Stimulated activated CD8-positive, alpha-beta memory T cell treated with anti-CD3 and anti-CD28 coated beads, Interleukin-4, amount 100 ng/mL, for 4 hours (primary cell): ENCODE measurements at places on chromosomes 1 and 21.

DNA sequence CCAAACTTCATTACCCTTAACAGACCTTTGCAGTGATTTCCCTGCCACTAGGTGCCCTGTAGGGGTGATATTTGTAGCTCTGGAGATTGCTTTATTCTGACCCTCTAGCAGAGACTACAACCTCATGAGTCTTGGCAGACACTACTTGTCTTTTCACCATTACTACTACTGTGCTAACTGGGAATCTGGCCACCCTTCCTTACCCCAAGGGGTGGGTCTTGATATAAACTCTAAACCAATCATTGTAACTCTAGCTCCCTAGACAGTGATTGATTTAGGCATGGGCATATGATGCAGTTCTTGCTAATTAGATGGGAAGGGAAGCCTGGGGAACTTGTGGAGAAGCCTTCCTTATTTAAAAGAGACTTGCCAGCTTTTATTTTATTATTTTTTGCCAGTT, 3.9 kb downstream of the KPNA6 start:
- DNase-seq, result no peak

DNA sequence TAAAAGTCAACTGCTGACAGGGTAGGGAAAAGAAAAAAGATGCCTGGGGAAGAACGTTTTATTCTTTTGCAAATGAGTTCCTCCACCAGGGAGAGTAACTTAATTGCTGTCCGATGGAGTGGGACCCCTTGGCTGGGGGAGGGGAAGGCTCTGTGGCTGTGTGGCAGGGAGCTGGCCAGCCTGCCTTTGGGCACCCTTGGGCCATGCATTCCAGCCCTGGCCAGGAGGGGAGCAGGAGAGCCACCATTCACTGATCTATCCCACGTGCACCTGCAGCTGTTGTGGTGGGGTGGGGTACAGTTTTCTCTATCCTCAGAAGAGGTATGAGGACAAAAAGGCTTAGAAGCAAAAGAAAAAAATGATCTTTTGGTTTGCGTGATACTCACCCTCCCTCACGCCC, 116.9 kb downstream of the KCNK1 start:
- no peak for DNase-seq

DNA sequence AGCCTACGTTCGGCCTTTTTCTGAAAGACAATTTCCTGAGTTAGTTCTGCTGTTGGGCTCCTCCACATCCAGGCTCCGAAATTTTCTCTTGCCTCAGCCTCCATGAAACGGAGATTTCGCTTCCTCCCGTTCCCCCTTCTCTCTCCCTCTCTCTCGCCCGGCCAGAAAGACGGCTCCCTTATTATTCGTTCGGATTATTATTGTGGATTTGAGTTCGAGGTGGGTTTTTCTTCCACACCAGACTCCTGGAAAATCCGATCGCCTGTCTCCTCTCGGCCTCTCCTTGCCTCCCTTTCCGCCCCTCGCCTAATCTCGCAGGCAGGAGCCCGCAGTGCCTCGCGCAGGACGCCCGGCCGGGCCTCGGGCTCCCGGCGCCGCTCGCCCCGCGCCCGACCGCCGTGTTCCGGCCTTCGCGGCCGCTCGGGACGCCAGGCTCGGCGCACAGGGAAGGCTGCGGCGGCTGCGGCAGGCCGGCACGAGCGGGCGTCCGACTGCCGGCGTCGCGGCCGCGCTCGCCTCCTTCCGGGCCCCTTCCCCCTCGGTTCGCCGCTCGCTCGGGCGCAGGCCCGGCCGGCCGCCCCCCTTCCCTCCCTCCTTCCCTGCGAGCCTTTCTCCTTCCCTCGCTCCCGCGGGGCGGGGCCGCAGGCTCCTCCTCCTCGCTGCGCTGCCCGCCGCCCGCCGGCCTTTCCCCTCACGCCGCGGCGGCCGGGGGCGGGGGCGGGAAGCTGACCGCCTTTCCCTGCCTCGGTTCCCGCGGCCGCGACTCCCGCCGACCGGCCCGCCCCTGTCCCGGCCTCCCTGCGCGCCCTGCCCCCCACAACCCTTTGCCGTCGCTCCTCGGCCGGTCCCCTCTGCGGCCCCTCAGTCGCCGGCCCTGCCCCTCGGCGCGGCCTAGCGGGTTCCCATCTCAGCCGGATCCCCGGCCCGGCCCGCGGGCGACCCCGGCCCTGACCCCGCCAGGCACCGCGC, at the start of gene ARHGEF11:
Gene ARHGEF11, minus strand, starts transcription at position 493 of the 969 bp plus-strand sequence. CDS start 1,412 bp downstream, outside the sequence.
- DNase-seq, result no peak

- DNase-seq, result no peak
Observed at GRCh38 chr1:157732755-157733154, 32.2 kb upstream of the FCRL3 start.

GRCh38 chr1:52096216-52096615, 40.1 kb downstream of the BTF3L4 start:
- no peak for DNase-seq

DNA sequence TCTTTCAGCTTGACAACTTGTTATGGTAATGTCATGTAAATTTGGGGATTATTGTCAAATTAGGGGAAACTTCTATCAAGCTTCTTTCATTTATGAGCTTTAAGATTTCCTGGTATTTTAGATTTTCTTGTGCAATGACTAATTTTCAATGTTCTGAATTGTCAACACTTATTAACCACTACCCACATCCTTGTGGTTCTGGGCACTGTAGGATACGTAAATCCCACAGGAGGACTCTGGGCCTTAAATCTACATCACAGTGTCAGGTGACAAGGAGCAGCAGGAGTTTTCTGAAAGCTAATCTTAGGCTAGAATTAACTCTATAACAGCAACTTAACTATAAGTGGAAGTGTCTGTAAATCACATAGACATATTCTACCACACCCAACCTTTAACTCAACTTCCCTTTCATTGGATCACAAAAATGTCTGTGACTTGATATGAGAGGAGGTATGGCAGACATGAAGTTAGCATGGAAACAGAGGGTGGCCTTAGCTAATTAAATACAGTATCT, 397.7 kb downstream of the HLX start:
- no peak for DNase-seq
